Activated T-cell treated with anti-CD3 and anti-CD28 coated beads, Interleukin-2, amount 50 U/mL, for 72 hours (primary cell): ENCODE measurements at places on chromosomes 4 and X. TPM values are rescaled to one million over a fixed set of nuclear protein-coding genes. Genes with fewer than 3 reads are reported as not detected.

DNA sequence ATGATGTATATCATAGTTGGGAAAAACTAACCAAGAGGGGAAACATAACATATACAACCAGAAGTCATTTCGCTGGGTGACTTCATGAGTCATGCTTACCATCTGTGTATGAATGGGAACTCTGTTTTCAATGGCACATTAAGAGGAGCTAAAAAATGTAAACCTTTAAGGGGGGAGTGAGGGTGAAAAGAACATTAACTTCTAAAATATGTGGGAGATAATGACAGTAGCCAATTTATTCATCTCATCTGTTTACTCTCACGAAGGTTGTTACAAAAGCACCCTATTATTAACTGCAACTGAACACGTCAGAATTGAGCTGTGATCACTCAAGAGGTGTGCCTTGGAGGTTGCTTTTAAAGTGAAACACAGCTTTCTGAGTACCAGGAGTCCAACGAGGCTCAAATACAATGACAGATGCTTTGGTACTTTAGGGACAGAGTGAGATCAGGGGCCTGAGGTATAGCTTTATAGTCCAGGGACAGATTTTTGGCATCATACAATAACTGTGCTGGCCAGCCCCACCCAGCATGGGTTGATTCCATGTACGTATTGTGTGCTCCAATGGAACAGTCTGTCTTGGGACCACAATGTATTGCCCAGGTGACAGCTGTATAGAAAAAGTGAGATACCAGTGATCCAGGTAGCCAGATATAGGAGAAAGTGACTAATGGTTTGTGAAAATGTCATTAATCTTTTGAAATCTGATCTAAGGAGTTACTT lies 107.3 kb downstream of the AMMECR1 start:
- no peak for DNase-seq

DNA sequence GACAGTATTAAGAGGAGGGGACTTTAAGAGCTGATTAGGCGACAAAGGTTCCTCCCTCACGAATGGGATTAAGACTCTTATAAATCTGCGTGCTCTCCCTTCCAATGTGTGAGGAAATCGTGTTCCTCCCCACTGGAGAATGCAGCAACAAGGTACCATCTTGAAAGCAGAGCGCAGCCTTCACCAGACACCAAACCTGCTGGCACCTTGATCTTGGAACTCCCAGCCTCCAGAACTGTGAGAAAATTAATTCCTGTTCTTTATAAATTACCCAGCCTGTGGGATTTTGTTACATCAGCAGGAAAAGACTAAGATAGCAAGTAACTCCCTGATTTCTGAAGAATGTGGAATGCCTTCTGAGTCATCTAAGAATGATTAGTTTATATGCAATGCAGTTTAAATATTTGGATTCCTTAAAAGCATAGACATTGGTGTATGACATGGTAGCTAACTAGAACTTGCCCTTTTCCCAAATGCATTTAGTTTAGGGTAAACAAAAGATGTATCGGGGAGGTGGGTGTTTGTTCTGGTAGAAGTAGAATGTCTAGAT lies 86.1 kb downstream of the USP46 start:
- no peak for DNase-seq

GRCh38 chrX:38206036-38206435 lies 14.6 kb downstream of the SRPX start:
- DNase-seq, result no peak

- DNase-seq, result peak; percentile 42
These were observed 25.3 kb downstream of the STIM2 start for GRCh38 chr4:26885912-26886274.

PCDH18 gene
- not detected for total RNA-seq

GRCh38 chrX:3244203-3244743 lies 102.2 kb downstream of the MXRA5 start:
- no peak for DNase-seq

- DNase-seq, result no peak
These were observed 206.3 kb downstream of the SHROOM3 start for GRCh38 chr4:76641351-76641750.

- DNase-seq, result peak; percentile 1
These were observed at the start of gene TCEAL9 for GRCh38 chrX:103356130-103356798. Gene TCEAL9 (plus strand): TSS chrX:103356506. CDS start chrX:103357685, 1,179 bp downstream.

- peak; percentile 45 for DNase-seq
These were observed 15.8 kb downstream of the BCAP31 start for GRCh38 chrX:153708415-153708814.

RAB9B gene
- 0.96 TPM for total RNA-seq
